ENCODE measurements at places on chromosomes 11 and 22.
A peak's percentile ranks its signal among the peaks of the same experiment; 100 is the strongest.

- DNase-seq, result peak; percentile 71
Measured at GRCh38 chr11:4539603-4540219, 5.3 kb upstream of the OR52M1 start.

- peak; percentile 88 for DNase-seq
Measured at GRCh38 chr11:66510271-66510989, at the start of gene BBS1. BBS1 (plus strand) TSS chr11:66510635; CDS start chr11:66510660, 25 bp downstream.

- no peak for DNase-seq
Measured at GRCh38 chr22:50714150-50714549, 23.9 kb upstream of the ACR start.

GRCh38 chr11:66843776-66844495 lies 695 bp downstream of the RCE1 start:
- DNase-seq, result no peak

DNA sequence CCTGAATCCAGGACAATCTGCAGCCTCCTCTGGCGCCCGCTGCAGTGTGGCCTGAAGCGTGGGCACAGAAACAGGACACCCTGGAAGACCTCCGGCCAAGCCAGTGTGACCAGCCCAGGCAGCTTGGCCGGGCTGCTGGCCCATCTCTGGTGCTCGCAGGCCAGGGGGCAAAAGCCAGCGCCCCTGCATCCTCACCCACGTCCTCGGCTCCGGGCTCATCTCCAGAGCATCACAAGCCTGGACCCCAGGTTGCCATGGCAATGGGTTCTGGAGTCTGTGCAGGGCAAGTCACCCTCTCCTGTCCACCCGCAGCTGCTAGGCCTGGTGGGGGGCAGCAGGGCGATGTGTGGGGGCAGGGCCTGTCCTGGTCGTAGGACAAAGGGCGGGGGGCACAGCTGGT lies 9.3 kb upstream of the PDGFB start:
- no peak for DNase-seq

GRCh38 chr11:121688860-121689614 lies 236.3 kb upstream of the SORL1-AS1 start:
- DNase-seq, result no peak

- DNase-seq, result no peak
Measured at GRCh38 chr22:41620589-41621098, at the start of gene DESI1. DESI1 (minus strand) TSS chr22:41621043; CDS start chr22:41620839, 204 bp downstream.

- no peak for DNase-seq
Measured at GRCh38 chr11:30561691-30562415, 24.3 kb downstream of the MPPED2 start.

DNA sequence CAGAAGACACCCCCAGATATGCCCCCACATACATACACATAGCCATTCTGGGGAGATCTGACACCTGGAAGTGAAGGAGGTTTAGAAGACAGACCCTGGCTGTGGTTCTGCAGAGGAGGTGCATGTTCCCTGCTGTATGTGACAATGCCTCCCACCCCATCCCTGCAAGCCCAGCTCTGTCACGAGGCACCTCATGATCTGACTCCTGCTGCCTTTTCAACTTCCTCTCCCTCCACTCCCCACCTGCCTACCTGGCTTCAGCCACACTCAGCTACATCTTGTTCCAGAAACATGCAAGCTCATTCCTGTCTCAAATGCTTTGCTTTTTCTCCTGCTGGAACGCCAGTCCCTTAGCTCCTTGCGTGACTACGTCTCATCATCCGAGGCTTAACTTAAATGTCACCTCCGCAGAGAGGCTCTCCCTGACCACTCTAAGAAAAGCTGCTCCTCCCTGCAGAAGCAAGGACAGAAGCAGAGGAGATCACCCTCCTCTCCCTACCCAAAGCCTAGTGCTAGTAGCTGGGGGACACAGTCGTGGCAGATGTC lies 114.5 kb downstream of the FEZ1 start:
- DNase-seq, result no peak

GRCh38 chr22:49404020-49404419 lies 423.7 kb downstream of the BRD1 start:
- no peak for DNase-seq

GRCh38 chr11:3152471-3153110 lies 12.5 kb downstream of the OSBPL5 start:
- DNase-seq, result no peak

- DNase-seq, result no peak
Measured at GRCh38 chr11:86785576-86785975, 14.8 kb upstream of the PRSS23 start.

DNA sequence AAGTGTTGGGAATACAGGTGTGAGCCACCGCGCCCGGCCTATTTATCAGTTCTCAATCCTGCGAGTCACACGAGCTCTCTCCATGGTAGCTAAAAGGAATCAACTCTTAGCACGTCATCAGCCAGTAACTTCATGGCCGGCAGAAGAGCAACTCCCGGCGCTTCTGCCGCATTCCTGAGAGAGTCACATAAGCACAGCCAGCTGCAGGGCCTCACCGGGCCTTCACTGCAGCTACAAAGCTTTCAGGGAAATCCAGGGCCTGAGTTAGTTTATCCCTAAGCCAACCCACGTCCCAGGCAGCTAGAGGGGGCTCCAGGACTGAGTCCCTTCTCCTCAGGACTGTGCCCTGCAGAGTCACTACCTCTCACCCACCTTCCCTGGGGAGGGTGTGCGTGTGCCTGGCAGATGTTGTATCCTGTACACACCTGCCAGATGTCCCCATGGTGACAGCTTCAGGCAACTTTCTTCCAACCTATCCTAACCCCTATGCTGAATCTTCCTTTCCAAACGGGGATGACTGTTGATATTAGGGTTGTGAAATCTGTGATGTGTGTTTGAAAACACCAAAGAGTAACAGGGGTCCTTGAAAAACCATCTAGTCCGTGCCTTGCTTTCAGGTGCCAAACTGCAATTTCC lies 45.9 kb upstream of the ARFGAP3 start:
- DNase-seq, result no peak

- DNase-seq, result no peak
Measured at GRCh38 chr11:120574876-120575275, 63.3 kb downstream of the GRIK4 start.

GRCh38 chr11:127098684-127099083 lies 98.1 kb upstream of the KIRREL3 start:
- no peak for DNase-seq

GRCh38 chr11:35927682-35928081 lies 16.2 kb upstream of the LDLRAD3 start:
- no peak for DNase-seq

DNA sequence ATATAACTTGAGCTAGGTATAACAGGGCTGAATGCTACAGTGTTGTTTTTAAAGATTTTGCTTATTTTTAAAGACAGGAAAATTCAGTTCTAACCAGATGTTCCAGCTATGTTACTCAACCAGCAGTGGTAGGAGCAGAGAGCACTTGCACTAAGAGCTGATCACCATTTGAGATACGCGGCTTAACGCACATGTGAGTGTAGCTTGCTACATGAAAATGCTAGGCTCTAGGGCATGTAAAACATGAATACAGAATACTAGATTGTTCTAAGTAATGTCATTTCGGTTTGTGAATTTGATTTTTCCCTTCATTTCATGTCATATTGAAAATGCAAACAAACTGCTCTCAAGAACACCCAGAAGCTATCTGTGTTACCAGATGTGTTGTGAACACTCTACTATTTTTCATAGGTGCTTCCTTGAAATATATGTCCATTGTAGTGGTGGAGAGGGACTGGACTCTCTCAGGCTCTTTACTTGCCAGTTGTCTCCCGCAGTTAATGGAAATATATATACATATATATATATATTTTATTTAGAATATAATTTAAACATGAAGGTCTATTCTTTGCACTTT lies 10.8 kb upstream of the TECTA start:
- DNase-seq, result no peak

- no peak for DNase-seq
Measured at GRCh38 chr11:625636-626268, 997 bp upstream of the CDHR5 start.

GRCh38 chr11:36012979-36013378 lies 69.1 kb downstream of the LDLRAD3 start:
- no peak for DNase-seq

DNA sequence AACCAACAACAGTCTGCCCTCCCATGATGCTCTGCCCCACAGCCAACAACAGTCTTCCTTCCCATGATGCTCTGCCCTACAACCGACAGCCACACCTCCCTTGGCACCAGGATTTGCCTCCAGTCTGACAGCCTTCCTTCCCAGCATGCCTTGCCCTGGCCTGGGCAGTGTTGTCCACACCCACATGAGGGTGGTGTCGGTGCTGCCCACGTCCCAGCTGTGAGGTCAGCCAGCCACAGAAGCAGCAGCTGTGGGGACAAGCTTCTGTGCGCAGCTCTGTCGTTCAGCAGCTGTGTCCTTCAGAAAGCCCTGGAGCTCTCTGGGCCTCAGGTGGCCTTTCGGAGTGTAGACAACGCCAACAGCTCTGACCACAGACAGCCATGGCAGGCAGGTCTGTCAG lies 1378.9 kb downstream of the BRD1 start:
- no peak for DNase-seq

- no peak for DNase-seq
Measured at GRCh38 chr11:12242966-12243365, 132.6 kb downstream of the MICAL2 start.

Measured in activated CD4-positive, alpha-beta T cell treated with anti-CD3 and anti-CD28 coated beads for 36 hours (primary cell).